ENCODE measurements at places on chromosomes 6 and 20. TPM values are rescaled to one million over a fixed set of nuclear protein-coding genes. Genes with fewer than 3 reads are reported as not detected.

Gene TFAP2A
- total RNA-seq = 77.0 TPM

Gene GDAP1L1
- total RNA-seq = not detected

Gene ENPP1
- total RNA-seq = 7.7 TPM

Gene C4A
- total RNA-seq = 20.8 TPM

Gene SMPD2
- 17.3 TPM for total RNA-seq

Gene DEFB124
- not detected for total RNA-seq

Gene EEF1A2
- 359 TPM for total RNA-seq

Gene TGM3
- total RNA-seq = not detected

Gene CCDC28A
- 9.8 TPM for total RNA-seq

Gene OPRM1
- not detected for total RNA-seq

Gene REPS1
- 24.1 TPM for total RNA-seq

Gene OR12D3
- not detected for total RNA-seq

Gene PDSS2
- 14.6 TPM for total RNA-seq

Gene PRPH2
- total RNA-seq = not detected

Gene C20orf141
- total RNA-seq = not detected

Gene TBX18
- 49.2 TPM for total RNA-seq

Gene SLC16A10
- total RNA-seq = 2.6 TPM

Gene SOX18
- total RNA-seq = not detected

Gene RAMACL
- 2.2 TPM for total RNA-seq

Gene SPATS1
- not detected for total RNA-seq

Gene RPL7L1
- total RNA-seq = 144 TPM

Gene MUC22
- not detected for total RNA-seq

Gene TAGAP
- total RNA-seq = 0.64 TPM

Gene MGME1
- total RNA-seq = 10.5 TPM

Gene ANKRD60
- not detected for total RNA-seq

Gene RHAG
- total RNA-seq = not detected

Gene TAPBP
- 443 TPM for total RNA-seq

Gene PNLDC1
- 0.71 TPM for total RNA-seq
